ENCODE measurements at places on chromosomes 4 and X.

DNA sequence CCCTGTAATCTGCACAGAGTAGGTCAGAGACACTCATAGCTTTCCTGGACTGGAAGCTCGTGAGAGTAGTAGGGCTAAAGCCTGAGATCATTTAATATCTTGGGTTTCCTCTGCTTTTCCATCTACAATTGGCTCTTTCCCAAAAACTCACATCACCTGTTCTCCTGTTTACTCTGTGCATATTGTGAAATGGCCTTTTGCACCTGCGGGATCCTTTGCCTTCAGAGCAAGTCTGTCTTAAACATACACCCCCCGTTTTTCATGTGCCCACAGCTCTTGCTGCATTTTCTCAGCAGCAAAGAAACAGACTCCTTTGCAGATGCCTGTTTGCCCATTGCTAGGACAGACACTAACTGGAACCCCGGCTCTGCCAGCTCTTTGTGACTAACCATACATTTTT lies 608.3 kb upstream of the PCDH10 start:
- no peak for DNase-seq

DNA sequence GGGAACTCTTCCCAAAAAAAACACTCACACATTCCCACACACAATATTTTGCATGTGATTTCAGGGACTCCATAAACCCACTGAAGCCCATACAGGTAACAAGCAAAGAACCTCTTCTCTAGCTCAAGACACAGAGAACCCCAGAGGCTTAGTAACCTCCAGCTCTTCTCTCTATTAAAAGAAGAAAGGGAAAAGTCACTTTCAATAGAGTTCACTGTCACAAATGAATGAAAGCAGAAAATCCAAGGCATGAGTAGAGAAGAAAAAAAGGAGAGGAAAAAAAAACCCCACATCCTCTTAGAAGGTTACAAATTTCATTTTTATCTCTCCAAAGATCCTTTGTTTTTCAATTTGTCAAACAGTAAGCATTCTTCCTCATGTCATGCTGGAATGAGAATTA lies 30.7 kb upstream of the DCLK2 start:
- DNase-seq: no peak

DNA sequence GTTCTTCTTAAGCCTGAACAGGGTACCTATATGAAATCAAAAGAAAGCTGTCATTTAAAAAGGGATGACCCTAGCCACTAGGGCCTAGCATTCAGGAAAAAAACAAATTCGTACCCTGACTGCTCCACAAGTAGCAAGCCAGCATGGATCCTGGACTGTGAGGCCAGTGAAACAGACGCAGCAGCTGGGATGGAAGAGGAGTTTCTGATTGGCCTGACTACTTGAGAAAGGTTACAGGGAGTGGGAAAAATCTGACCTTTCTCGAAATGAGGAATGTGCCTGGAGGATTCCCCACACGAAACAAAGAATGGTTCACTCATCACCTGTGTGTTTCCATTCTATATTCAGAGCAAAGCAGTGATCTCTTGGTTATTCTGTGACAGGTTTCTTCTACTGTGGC lies 87.6 kb upstream of the JADE1 start:
- no peak for DNase-seq

DNA sequence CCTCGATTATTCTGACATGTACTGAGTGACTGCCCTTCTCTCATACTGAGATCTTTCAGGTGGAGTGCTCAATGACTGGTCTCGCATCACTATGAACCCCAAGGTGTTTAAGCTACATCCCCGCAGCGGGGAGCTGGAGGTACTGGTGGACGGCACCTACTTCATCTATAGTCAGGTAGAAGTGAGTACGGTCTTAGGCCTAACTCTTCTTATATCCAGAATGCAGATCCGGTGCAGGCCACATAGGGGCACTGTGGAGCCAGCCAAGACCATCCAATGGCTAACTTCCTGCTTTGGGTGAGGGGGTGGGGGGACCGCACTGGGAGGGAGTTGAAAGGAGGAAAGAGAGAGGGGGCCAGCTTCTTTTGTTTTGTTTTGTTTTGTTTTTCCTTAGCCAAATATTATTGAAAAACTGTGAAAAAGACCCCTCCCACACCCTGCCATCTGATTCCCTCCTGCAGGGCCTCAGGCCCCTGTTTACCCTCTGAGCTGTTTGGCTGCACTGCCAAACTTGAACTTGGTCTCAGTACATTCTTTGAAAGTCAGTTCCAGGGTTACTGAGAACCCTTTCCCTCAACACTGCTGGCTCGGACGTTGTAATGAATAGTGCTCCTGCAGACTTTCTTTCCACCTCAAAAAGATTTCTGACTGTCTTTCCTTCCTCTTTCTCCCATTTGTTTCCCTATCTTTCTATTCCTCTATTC lies 16.2 kb downstream of the AWAT2 start:
- DNase-seq: peak; percentile 60
